ENCODE measurements at places on chromosomes 6 and 20. TPM values are rescaled to one million over a fixed set of nuclear protein-coding genes. Genes with fewer than 3 reads are reported as not detected.
A peak's percentile ranks its signal among the peaks of the same experiment; 100 is the strongest.

- no peak for DNase-seq
Measured at GRCh38 chr6:168530653-168531071, 89.7 kb downstream of the SMOC2 start.

DNA sequence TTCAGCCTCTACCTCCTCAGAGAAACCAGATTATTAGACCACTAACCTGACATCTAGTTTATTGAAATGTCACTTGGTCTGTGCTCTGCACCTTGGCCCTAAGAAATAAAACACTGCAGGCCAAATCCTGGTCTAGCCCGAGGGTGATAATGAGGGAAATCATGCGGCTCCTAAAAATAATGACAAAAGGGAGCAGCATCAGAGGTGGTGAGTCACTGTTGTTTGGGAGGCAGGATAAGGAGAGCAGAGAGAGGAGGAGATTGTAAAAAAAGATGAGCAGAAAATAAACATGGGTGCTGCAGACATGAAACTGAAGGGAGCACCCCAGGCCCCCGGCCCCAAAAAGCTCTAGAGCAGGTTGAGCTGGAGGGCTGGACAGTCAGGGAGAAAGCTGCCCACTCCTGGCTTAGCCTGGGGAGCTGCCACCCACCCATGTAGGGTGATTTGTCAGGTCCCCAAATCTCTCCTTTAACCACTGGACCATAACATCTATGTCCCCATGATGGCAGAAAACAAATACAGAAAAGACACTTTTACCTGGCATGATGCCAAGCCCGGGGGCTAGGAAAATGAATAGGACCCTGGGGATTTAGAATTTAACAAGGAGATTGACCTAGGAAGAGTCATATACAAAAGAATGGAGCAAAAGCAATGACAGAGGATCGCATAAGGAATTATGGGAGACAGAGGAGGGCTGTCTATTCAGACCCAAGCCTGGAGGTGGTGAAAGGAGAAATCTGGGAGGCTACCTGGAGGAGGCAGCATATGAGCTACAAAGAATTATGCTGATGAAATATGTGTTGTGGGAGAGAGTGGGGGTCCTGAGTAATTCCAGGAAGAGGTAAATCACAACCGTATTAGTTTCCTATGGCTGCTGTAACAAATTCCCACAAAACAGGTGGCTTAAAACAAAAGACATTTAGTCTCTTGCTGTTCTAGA is 103.7 kb downstream of the SNAP25 start:
- DNase-seq = no peak

GRCh38 chr6:44128020-44128917 is 915 bp downstream of the TMEM63B start:
- no peak for DNase-seq

DNA sequence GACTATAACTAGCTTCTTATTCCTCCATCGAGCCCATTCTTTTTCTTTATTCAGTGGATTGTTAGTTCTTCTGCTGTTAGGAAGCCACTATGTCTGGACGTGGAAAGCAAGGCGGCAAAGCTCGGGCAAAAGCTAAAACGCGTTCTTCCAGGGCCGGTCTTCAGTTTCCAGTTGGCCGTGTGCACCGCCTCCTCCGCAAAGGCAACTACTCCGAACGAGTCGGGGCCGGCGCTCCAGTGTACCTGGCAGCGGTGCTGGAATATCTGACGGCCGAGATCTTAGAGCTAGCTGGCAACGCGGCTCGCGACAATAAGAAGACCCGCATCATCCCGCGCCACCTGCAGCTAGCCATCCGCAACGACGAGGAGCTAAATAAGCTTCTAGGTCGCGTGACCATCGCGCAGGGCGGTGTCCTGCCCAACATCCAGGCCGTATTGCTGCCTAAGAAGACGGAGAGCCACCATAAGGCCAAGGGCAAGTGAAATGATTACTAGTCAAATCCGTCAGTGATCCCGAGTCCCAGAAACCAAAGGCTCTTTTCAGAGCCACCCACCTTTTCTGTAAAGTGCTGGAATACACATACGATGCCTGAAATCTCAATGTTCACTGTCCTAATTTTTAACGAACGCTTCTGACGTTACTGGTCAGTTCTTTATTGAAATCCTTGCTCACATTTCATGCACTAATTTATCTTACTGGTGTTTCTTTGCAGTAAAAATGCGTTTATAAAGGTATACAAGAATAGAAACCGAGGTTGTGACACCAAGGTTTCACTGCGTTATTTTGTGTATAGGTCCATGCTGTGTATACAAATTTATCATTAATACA is 129.9 kb downstream of the HFE start:
- DNase-seq = peak; percentile 68

DNA sequence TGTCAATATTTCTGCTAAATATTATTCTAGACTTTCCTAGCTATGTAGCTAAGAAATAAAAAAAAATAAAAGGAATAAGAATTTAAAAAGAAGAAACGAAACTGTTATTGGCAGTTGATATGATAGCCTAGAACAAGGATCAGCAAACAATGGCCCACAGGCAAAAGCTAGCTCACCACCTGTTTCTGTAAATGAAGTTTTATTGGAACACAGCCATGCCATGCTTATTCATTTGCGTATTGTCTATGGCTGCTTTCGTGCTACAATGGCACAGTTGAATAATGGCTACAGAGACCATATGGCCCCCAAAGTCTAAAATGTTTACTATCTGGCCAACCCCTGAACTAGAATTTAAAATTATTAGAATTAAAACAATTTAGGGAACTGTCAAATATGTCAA is 952.6 kb upstream of the MAP3K7 start:
- DNase-seq = no peak

- DNase-seq = peak; percentile 93
Measured at GRCh38 chr20:17873410-17874270, 95.0 kb downstream of the SNX5 start.

DNA sequence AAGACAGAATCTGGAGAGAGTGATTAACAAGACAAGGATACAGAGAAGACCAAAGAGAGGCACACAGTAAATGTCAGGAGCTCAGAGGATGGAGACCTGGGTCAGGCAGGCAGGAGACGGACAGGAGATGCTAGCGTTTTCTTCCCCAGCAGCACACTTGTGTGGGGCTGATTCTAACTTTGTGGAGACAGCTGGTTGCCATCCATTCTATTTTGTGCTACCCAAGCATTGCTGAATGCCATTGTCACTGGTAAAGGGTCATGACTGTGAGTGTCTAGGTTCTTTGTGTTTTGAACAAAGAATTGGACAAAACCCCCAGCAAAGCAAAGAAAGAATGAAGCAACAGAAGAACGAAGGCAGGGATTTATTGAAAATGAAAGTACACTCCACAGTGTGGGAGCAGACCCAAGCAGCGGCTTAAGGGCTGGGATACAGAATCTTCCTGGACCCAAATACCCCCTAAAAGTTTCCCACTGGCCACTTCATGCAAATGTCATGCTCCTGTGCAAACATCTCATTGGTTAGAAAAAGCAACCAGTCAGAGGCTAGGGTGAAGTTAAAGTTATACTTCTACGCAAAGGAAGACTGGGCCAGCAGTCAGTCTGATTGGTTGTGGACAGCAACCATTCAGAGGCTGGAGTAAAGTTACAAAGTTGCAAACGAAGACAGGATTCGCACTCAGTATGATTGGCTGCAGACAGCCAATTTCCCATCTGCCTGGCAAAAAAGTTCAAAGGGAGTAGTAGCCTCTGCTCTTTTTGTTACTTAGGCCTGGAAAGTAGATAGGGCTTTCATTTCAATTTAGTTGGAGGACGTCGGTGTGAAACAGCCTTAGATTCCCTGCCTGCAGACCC is 17.5 kb downstream of the PTK7 start:
- no peak for DNase-seq

GRCh38 chr6:73585566-73586415 is 65.0 kb upstream of the EEF1A1 start:
- peak; percentile 74 for DNase-seq

DNA sequence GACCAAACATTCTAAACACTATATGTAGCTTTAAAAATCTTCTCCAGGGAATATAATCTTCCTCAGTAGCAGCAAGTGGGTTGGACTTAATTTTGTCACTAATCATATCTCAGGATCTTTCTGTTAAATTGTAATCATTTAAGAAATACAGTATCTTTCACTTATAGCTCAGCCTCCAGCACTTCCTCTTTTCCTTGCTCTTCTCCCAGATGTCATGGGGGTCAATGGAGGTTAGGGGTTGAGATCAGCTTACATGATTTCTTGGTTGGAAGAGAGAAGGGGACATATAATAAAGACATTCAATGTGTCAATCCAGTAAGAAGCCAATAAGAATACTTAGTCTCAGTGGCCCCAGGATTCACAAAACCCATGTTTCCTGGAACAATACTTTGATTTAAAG is 15.7 kb upstream of the REPS1 start:
- DNase-seq = no peak

- no peak for DNase-seq
Measured at GRCh38 chr20:58538752-58539151, 23.6 kb upstream of the APCDD1L start.

DNA sequence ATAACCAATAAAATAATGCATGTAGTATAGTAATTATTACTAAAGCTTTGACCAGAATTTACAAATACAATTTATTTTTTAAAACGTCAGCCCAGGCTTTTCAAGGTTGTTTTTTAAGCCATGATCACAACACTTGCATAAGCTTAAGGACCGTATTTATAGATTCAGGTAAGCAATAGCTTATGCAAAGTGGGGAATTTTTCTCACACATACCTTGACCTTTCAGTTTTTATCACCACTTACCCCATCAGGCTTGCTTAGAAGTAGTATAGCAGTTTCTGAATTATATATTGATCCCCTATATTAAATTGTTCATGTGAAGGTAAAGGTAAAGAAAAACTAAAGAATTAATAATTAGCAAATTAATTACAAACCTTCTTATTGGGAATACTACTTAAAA is 232.3 kb upstream of the FKBP1C start:
- DNase-seq = no peak

DNA sequence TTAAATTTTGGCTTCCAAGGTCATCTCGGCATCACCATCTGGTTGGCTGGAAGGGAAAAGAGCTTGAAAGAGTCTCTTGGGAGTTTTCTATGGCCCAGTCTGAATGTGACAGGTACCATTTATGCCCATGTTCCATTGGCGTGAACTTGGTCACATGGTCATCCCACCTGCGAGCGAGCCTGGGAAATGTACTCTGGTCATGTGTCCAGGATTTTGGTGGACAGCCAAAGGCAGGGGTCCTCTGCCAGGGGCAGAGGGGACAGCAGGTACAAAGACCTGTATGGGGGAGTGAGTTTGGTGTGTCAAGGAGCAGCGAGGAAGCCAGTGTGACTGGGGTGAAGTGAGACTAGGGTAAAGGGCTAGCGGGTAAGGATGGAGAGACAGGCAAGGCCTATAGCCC is 112.6 kb downstream of the CDC5L start:
- DNase-seq = no peak

DNA sequence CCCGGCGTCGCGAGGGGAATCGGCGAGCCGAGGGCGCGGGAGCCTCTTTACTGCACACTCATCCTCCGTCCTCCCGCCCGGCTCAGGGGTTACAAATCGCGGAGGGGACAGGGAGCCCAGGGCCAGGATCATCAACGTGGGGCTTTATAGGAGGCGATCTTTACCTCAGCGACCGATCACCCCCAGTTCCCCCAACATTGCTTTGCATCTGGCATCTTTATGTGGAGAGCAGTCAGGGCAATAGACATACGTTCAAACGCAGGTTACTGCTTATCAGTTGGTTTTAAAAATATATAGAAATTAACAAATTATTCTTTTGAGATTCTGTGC is 634 bp downstream of the HSF2 start:
- DNase-seq = no peak

- no peak for DNase-seq
Measured at GRCh38 chr6:126672649-126673048, 332.7 kb downstream of the CENPW start.

DNA sequence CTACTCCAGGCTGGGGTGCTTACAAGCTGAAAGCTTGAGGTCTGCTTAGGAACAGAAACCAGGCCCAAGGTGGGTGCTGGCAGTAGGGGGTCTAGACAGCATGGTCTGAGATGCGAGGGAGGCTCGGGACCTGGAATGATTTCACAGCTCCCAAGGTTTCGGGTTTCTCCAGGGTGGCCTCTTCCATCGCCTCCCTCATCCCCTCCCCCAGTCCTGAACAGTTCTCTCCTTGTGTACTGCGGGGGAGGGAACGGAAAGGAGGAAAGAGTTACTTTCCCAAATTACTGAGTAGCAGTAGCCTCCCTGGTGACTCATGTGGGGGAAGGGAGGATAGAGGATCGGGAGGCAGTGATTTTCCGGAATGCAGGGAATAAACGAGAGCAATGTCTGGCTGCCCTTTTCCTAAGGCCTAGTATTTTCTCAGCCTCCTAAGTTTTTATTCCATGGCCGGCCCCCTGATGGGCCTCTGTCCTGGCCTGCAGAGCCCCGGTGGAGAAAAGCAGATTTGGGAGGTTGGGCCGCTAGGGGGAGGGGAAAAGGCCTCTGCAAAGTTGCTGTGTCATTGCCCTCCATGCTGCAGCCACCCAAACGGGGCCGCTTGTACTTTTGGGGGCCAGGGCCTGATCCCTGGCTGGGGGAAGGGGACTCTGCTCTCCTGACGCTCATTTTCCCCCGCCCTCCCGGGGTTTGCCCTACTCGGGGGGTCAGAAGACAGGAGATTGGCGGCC is 1.5 kb downstream of the BRD2 start:
- DNase-seq = peak; percentile 95

DNA sequence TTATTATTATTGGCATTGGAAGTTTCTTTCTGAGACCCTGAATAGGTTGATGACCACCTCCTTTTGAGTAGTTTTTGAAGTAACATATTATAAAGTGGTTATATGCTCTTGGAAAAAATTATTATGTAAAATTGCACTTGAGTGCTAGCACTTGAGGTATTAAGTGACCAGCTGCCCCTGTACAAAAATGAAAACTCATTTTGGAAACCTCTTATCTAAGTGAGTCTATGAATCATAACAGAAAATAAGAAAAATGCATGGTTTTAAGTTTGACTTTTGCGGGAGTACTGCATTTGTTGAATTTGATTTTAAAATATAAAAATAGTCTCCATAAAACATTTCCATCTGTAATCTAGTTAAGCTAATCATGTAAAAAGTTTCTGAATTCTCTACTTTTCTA is 248.3 kb downstream of the TMEM242 start:
- no peak for DNase-seq

- no peak for DNase-seq
Measured at GRCh38 chr6:150813319-150813992, 52.0 kb upstream of the MTHFD1L start.

DNA sequence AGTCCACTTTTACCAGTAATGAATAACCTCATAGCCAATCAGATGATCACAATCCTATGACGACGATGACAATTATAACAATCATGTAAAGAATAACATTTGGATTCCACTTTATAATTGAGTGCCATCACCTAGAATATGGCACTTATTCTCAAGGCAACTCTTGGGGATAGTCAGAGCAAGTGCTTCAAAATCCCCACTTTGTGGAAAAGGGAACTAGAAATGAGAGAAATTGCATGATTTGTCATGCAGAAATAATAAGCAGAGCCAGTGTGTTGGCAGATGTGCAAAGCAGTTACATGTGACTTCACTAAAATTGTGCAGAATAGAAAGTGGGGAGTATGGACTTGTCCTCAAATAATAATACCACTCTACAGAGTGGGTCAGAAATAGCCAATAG is 41.3 kb downstream of the FRK start:
- no peak for DNase-seq

CENPW gene
- total RNA-seq = 21.8 TPM

FITM2 gene
- total RNA-seq = 7.6 TPM

FKBP1C gene
- 0.14 TPM for total RNA-seq

SIRPD gene
- not detected for total RNA-seq

LY6G6F gene
- total RNA-seq = not detected

STX11 gene
- total RNA-seq = not detected

VNN1 gene
- not detected for total RNA-seq

FAM217A gene
- total RNA-seq = not detected

CAGE1 gene
- not detected for total RNA-seq

ECI2 gene
- 111 TPM for total RNA-seq

SNX3 gene
- total RNA-seq = 121 TPM

GLP1R gene
- total RNA-seq = not detected

All from H4 (cell line).